ENCODE measurements at places on chromosomes 4 and X. TPM values are rescaled to one million over a fixed set of nuclear protein-coding genes. Genes with fewer than 3 reads are reported as not detected.

GRCh38 chrX:17553469-17553868, 178.5 kb downstream of the NHS start:
- no peak for DNase-seq

GRCh38 chrX:155009994-155010472, 12.5 kb downstream of the F8 start:
- peak; percentile 60 for DNase-seq

The SPANXA1 gene
- total RNA-seq: not detected

GRCh38 chrX:19560611-19561010, 45.3 kb upstream of the MAP3K15 start:
- DNase-seq: no peak

The POU4F2 gene
- total RNA-seq: 0.06 TPM

DNA sequence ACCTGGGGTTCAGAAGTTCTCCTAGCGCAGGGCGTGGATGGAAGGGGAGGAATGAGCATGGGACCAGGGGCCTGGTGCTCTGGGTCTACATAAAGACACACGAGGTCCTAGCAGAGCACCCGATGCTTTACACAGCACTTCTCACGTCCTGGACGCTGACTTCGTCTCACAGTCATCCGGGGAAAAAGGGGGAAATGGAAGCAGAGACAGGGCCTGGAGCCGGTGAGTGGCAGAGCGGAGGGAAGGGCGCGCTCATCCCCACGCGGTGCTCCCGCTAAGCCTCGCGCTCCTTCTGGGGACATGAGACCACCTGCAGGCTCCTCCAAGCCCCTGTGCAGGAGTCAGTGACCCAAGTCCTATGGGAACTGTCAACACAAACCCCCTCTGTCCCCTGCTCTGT, 157.7 kb downstream of the AFAP1 start:
- no peak for DNase-seq

The MAGEB5 gene
- total RNA-seq: not detected

GRCh38 chr4:128521648-128522111, 234.1 kb upstream of the PGRMC2 start:
- peak; percentile 30 for DNase-seq

The BMP2K gene
- 35.2 TPM for total RNA-seq

- DNase-seq: no peak
These were observed 80.7 kb downstream of the STOX2 start for GRCh38 chr4:183985786-183986185.

DNA sequence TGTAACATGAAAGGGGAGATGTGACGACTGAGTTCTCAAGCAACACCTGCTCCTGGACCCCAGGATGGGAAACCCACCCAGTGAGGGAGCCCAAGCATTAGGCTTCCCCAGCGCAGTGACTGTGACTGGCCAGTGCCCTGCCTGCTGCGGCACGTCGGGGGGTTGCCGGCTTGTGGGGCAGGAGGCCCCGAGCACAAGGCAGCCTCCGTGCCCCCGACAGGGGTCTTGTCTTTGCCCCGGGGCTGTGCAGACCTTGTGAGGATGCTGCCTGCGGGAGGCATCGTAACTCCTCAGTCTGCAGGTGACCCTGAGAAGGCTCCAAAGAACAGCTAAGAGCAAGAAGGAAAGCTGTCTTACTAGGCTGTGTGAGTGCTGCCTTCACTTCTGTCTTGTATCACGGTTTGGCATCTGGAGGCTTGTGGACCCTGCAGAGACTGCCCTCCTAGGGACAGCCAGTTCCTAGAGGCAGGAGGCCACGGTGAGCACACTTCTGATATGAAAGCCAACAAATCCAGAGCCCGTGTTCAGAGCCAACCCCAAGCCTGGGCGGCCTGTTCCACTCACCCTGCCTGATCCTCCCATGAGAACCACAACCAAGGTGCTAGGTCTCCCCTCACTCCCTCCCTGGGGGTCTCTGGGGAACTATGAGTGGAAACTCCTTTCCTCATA, 47.7 kb downstream of the FGFRL1 start:
- DNase-seq: no peak

The KLF8 gene
- 12.6 TPM for total RNA-seq

- peak; percentile 10 for DNase-seq
These were observed 151.8 kb downstream of the CCNG2 start for GRCh38 chr4:77308843-77309242.

DNA sequence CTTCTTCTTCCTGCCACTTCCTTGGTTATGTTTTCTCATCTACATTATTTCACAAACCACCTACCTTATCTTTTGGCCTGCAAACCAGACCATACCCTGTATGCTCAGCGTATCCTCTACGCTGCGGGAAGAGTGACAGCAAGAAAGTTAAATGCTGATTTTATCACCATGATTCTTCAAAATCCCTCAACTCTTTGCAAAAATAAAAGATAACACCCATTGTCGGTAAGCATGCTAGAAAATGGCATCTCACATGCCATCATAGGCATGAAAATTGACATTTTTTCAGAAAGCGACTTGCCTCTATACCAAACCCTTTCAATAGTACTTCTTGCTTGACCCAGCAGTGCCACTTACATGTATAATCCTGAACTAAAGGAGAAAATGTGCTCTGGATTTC, 102.0 kb downstream of the HPGD start:
- no peak for DNase-seq

- no peak for DNase-seq
These were observed 24.4 kb downstream of the GATB start for GRCh38 chr4:151736361-151736760.

- peak; percentile 9 for DNase-seq
These were observed 110.6 kb upstream of the FSTL5 start for GRCh38 chr4:162274354-162274753.

GRCh38 chrX:41381685-41382084, 47.7 kb downstream of the DDX3X start:
- DNase-seq: no peak

DNA sequence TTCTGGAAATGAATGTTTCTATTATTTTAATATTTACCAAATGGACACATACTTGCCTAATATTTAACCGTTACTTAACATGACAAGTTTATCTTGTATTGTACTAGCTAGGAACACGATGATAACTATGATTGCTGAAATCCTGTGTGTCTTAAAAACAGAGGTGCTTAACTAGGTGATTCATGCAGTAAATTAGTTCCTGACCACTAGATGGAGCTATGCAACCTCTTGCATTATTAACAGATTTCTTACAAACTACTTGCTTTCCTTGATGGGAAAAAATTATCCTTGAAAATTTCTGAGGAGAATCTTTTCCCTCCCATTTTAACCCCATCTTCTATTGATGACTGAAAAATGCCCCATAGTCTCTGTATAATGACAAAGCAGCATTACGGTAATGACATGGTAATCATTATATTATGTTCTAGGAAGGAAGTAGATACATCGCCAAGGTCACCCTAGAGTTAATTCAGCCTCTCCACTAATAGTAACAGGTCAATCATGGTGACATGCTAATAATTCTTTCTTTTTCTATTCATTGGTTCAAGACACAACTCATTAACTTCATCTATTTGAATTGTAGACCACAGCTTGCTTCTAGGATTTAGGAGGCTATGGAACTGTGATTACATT, 844.2 kb downstream of the RAPGEF2 start:
- DNase-seq: no peak

- DNase-seq: no peak
These were observed 3.8 kb downstream of the MAGEB17 start for GRCh38 chrX:16171039-16171438.

DNA sequence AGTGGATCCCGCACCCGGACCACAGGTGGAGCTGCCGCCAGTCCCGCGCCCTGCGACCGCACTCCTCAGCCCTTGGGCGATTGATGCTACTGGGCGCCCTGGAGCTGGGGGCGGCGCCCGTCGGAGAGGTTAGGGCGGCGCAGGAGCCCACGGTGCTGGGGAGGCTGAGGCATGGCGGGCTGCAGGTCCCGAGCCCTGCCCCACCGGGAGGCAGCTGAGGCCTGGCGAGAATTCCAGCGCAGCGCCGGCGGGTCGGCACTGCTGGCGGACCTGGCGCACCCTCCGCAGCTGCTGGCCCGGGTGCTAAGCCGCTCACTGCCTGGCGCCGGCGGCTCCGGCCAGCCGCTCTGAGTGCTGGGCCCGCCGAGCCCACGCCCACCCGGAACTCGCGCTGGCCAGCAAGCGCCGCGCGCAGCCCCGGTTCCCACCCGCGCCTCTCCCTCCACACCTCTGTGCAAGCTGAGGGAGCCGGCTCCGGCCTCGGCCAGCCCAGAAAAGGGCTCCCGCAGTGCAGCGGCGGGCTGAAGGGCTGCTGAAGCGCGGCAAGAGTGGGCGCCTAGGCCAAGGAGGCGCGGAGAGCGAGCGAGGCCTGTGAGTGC, 1256.5 kb downstream of the STIM2 start:
- DNase-seq: no peak

The SOX3 gene
- 0.09 TPM for total RNA-seq

- DNase-seq: peak; percentile 29
These were observed 5.9 kb upstream of the F11 start for GRCh38 chr4:186260117-186260503.

DNA sequence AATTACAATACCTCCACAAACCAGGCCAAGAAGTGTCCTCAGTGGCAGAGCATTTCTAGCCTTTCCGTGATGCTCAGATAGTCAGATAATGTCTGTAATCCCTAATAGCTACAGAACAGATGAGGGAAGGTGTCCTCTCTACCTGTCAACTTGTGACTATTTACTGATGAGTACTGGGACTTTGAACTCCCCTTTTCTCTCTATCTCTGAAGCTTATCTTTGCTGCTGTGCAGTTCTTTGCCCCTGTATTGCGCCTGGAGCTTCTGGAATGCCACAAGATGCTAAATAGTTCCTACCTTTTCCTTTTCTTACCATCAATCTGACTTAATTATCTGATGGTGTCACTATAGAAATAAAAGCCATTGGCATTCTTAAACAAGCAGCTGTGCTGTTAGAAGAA, 30.5 kb downstream of the FGF2 start:
- DNase-seq: no peak

The BST1 gene
- 12.8 TPM for total RNA-seq

DNA sequence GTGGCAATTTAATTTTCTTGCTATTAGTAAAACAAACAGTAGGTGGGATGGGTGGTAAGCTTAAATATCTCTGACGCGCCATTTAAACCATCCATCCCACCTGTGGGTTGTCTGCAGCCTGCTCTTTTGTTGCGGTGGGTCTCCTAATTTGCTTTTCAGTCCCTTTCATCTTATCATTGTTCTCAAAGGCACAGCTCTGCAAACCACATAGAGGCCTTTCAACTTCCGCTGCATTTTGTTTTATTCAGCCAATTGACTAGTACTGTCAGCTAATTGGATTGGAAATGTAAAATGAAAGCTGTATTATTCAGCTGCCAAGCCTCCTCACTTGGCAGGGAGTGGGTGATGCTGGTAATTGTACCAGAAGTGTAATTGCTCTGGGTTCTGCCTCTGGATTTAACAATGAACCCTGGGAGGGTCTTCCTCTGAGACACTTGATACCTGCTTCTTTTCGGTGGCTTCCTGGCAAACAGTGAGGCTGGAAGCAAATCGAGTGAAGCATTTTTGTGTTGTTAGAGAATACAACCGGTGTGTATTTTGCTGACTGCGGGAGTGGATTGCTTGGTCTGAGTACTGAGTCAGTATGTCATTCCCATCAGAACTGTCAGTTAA, 165.6 kb downstream of the FRAS1 start:
- no peak for DNase-seq

DNA sequence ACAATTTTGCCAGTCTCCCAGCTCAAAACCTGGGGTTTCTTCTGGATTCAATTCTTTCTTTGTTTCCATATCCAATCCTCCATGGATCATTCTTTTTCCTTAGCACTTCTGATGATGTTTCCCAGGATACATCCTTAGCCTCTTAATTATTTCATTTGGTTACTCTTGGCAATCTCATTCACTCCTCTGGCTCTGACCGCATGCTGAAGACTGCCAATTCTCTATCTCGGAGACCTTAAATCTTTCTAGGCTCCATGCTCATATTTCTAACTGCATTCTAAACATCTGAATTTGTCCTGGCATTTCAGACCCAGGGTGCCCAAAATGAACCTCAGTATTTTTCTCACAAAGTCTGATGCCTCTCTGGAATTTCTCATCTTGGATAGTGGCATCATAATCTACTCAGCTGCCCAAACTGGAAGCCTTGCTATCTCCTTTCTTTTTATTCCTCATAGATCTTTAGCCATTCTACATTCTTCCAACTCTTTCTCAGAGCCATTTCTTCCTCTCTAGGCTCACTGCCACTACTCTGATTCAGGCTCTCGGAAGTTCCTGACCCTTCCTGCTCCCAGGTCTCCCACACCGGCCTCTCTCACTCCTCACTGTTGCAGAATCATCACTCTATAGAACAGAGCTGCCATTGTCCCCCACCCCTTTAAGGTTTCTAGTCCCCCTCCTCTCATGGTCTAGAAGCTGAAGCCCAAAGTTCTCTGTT, 290.2 kb downstream of the CAMK2D start:
- no peak for DNase-seq

GRCh38 chr4:16111533-16111932, 27.7 kb upstream of the PROM1 start:
- DNase-seq: no peak

DNA sequence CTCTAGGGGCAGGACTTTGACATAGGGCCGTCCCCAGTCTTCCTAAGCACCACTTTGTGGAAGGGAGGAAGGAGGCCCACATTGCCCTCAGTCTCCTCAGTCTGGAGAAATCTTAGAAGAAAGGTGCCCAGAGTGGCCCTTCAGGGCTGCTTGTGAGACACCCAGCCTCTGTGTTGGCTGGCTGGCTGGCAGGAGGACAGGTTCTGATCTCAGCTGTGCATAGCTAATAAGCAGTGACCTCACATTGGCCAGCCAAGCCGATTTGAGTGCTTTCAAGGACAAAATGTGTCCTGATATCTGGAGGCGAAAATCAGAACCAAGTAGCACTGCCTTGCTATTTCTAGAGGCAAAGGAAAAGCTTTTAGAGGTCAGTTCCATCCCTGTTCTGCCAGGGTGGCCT, 211.5 kb downstream of the BCOR start:
- DNase-seq: no peak

DNA sequence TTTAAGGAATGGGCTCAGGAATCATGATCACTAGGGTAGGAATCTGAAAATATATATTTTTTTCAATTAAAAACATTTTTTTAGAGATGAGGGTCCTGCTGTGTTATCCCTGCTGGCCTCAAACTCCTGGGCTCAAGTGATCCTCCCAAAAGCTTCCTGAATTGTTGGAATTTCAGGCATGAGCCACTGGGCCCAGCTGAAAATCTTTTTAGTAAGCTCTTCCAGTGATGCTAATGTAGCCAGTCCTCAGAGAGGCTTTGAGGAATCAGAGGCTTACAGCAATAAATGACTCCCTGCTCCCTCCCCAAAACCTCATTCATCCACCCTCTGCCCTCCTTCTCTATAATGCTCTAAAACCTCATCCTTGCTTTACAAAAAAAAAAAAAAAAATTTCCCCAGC, 129.5 kb downstream of the ZIC3 start:
- no peak for DNase-seq

The BEND4 gene
- total RNA-seq: 0.51 TPM

DNA sequence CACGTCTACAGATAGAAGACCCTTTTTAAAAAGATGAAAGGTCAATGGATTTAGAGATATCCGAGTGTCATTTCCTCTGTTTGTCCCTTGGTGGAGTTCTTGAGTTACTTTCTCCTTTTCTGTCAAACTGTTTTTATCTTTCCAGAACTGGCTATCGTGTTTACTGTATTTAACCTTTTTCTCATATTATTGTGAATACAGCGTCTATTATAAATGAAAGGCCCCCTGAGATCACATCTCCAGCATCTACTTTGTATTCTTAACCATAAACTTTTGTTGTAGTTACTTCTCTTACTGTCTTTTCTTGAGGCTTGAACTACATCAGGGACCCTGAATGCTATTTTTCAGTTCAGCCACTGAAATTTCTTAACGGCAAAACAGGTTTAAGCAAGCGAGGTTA, 4.0 kb upstream of the PCDH7 start:
- no peak for DNase-seq

- no peak for DNase-seq
These were observed 230.1 kb upstream of the FAT4 start for GRCh38 chr4:125084608-125085007.

All from lung (tissue), 17 donors.